Urinary bladder (tissue), 4 donors: ENCODE measurements at places on chromosomes 13 and 19. TPM values are rescaled to one million over a fixed set of nuclear protein-coding genes. Genes with fewer than 3 reads are reported as not detected.

DNA sequence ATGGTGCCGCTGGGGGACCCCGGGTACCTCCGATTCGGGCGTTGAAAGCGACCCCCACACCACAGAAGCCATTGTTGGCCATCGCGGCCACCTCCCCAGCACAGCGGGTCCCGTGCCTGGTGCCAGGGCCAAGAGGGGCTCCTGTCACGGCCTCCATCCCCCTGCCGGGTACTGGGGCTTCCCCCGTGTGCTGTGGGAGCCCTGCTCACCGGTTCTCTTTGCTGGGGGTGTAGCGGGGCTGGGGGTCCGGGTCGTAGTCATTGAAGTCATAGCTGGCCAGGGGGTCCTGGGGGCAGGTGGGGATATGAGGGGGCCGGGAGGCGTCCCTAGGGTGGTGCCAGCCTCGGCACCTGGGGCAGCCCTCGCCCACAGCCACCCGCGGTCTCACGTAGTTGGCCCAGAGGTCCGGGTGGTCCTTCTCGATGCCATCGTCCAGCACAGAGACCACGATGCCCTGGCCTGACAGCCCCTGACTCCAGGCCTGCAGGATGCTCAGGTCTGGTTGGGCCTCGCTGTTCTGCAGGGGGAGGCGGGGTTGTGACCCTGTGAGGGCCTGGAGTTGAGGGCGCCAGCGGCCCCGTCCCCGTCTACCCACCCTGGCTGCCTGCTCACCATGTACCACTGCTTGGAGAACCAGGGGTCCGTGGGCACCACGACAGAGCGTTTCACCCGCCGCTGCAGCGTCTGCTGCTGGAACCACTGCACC is 2.4 kb downstream of the PCSK4 start:
- no peak for DNase-seq

The C2CD4C gene
- 0.42 TPM for total RNA-seq

GRCh38 chr19:39752390-39752789 is 14.6 kb upstream of the CLC start:
- no peak for DNase-seq

DNA sequence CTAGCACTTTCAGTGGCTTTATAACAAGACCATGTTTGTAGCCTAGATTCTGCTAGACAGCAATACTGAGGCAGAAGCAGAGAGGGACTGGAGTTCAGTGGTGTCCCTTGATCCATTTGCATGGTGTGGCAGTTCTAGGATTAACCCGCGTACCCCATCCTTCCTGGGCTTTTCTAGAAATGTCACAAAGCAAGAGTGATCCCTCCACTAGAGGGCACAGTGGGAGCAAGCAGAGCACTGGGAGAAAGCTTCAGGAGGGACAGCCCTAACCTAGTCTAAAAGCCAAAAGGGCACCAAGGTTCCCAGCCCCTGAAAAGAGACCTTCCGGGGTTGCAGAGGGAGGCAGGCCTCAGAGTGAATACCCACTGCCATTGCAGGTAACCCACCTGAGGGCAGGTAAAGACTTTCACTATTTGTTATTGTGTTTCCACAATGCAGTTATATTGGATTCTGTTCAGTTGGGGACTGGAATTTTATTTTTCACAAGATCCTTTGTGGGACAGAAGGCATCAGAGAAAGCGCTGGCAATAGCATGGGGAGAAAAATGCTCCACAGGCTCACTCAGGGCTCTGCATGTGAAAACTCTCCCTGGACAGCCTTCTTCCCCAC is 170.6 kb downstream of the FLT1 start:
- DNase-seq, result no peak

GRCh38 chr13:71474936-71475335 is 392.1 kb downstream of the DACH1 start:
- DNase-seq, result no peak

DNA sequence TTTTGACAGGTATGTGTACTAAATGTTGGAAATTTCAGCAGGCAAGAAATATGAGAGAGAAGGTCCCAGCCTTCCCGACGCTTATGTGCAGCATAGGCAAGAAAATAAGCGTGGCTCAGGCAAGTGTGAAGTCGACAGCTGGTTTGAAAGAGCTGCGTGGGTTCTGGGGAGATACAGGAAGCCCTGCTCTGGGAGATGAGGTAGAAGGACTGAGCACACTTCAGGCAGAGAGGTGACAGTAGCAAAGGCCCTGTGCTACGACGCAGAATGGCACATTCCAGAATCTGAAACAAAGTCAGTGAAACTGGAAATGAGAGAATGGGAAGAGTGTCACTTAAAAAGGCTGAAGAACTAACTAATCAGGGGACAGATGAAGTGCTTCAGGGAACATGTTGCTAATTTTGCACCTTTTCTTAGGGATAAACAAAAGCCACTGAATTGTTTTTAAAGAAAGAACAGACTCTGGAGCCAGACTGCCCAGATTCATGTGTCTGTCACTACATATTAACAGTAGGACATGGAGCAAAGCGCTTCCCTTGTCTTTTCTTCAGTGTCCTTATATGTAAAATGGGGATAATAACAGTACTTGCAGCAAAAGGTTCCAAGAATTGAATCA is 160.1 kb downstream of the SPRY2 start:
- no peak for DNase-seq

DNA sequence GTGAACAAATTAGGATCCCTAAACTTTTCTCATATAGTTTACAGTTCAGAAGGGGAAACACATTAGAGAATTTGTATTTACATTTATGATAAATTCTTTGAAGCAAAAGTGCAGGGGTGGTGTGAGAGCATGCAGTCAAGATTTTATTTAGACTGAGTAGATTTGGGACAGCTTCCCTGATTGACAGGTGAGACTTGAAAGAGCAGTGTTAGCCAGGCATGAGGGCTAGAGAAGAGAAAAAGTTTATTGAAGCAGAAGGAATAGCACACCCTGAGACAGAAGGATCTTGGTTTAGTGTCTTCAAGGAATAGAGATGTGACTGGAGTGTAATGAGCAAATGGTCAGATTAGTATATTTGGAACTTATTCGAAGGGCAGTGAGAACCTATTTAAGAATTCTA is 50.5 kb downstream of the PDS5B start:
- no peak for DNase-seq
